ENCODE measurements at places on chromosomes 13 and 19.

- DNase-seq = peak; percentile 36
Measured at GRCh38 chr13:80083853-80084676, 256.9 kb downstream of the SPRY2 start.

GRCh38 chr13:70714993-70715392 is 606.7 kb upstream of the KLHL1 start:
- no peak for DNase-seq

DNA sequence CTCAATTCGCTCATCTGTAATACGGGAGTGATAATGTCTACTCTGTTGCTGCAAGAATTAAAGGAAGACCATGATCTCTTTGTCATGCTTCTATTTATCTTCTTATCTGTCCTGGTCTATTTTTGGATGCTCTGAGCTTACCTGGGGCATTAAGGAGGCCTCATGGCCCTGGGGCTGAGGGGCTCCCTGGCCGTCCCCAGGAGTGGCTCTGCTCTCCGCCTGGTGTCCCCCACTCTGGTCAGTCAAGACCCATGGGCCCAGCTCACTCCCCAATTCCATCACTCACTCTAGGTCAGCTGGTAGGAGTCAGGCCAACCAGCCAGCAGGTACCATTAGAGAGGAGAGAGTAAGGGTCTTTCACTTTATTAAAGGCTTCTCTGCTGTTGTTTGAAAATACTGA is 1.1 kb upstream of the CHST8 start:
- no peak for DNase-seq

GRCh38 chr13:37129866-37130265 is 24.4 kb upstream of the CSNK1A1L start:
- DNase-seq = peak; percentile 16

DNA sequence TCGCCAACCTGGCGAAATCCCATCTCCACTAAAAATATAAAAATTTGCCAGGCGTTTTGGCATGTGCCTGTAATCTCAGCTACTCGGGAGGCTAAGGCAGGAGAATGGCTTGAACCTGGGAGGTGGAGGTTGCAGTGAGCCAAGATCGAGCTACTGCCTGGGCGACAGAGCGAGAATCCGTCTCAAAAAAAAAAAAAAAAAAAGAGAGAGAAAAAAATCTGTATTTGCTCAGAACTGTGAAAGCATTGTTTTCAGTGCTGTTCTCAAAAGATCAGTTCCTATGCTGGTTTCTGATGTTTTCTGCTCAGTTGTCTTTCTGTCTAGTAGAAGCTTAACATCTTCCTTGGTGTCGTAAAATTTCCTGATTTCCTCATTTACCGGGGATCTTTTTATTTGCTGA is 2.5 kb downstream of the SF3A2 start:
- DNase-seq = no peak

DNA sequence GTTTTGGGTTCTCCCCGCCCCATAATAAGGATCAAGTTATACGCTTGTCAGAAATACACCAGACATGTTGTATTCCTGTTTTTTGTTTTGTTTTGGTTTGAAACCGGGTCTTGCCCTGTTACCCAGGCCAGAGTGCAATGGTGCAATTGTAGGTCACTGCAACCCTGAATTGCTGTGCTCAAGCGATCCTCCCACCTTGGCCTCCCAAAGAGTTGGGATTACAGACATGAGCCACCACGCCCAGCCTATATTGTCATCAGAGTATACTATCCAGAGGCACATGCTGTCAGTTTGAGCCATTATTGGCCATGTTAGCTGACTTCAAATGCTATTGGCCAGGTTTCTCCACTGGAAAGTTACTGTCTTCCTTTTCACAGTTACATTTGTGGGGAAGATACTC is 9.8 kb downstream of the SAFB start:
- DNase-seq = no peak

GRCh38 chr13:90633849-90634248 is 713.6 kb upstream of the MIR17HG start:
- no peak for DNase-seq

DNA sequence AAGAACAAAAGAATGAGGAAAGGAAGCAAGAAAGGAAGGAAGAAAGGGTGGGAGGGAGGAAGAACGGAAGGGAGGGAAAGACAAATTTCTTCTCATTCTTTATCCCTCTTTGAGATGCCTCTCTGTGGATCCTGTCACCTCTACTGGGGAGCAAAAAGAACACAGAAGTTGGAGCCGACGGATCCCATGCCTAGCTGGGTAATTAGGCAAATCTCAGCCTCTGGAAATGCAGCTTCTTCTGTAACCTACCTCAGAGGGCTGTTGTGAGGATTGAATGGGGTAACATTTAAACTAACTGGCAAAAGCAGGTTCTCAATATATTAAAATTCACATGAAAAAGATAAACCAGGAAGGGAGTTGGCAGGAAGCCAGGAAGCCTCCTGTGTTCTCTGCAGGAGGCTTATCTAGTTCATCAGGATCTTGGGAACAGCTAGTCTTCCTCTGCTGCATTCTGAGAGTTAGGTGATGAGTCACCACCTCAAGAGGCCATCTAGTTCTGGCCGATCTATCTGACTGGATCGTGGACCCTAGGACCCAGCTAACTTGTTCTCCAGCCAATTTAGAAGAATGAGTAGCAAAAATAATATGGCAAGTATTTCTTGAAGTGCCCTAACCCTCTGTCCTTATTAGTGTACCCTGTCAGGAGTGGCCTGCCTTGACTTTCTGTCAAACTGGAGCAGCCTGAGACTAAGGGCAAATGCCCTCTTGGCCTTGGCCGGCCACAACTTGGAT is 15.2 kb upstream of the CPB2 start:
- no peak for DNase-seq

DNA sequence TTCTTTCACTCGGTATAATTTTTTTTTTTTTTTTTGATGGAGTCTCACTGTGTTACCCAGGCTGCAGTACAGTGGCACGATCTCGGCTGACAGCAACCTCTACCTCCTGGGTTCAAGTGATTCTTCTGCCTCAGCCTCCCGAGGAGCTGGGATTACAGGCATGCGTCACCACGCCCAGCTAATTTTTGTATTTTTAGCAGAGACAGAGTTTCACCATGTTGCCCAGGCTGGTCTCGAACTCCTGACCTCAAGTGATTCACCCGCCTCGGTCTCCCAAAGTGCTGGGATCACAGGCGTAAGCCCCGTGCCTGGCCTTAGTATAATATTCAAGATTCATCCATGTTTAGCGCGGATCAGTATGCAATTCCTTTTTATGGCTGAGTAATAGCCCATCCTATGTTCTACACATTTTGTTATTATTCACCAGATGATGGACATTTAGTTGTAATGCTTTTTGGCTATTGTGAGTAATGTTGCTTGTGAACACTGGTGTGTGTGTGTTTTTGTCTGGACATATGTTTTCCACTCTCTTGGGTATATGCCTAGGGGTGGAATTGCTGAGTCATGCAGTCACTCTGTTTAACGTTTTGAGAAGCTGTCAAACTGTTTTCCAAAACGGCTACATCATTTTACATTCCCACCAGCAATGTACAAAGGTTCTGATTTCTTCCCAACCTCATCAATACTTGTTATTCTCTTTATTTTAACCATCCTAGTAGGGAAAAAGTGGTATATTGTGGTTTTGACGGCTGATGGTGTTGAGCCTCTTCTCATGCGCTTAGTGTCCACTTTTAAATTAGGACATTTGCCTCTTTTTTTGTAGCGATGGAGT is 22.9 kb downstream of the PLEKHF1 start:
- no peak for DNase-seq

DNA sequence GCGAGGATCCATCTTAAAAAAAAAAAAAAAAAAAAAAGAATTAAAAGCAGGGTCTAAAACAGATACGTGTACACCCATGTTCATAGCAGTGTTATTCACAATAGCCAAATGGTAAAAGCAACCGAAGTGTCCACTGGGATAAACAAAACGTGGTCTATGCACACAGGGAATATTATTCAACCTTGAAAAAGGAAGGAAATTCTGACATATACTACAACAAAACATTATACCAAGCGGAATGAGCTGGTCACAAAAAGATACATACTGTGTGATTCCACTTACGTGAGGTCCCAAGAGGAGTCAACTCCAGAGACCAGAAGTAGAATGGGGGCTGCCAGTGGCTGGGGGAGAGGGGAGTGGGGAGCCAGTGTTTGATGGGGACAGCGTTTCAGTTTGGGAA is 14.7 kb upstream of the ADPRHL1 start:
- DNase-seq = no peak

DNA sequence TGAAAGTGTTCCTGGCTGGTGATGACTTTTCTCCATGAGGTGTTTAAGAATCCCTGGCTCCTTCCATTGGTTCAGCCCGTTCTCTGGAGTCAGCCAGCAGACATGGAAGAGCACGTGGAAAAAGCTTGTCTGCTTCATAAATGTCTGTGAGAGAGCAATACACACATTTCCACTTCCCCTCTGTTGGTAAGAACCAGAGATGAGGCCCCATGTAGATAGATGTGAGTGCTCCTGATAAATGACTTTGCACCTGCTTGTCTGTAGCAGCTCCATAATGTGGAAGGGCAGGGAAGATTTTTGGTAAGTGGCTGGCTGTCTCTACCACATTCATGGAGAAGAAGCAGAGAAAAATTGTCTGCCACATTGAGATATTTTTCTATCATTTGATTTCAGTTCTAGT is 325.8 kb downstream of the LMO7 start:
- no peak for DNase-seq

- DNase-seq = no peak
Measured at GRCh38 chr13:21767032-21767431, 96.2 kb downstream of the FGF9 start.

DNA sequence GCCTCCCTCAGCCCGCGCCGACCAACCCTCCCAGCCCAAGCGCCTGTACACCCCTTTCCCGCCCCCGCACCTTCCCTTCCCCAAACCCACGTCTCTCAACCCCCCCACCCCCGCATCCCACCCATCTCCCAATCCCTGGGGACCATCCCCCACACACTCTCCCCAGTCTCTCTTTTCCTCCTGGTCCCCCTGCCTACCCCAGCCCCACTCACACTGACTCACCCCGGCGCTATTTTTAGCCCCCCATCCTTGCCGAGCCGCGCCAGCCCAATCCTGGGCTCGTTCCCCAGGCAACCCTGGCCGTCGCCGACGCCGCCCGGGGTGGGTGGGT is 11.7 kb downstream of the CIC start:
- DNase-seq = no peak

- no peak for DNase-seq
Measured at GRCh38 chr13:81326913-81327312, 986.0 kb upstream of the SPRY2 start.

DNA sequence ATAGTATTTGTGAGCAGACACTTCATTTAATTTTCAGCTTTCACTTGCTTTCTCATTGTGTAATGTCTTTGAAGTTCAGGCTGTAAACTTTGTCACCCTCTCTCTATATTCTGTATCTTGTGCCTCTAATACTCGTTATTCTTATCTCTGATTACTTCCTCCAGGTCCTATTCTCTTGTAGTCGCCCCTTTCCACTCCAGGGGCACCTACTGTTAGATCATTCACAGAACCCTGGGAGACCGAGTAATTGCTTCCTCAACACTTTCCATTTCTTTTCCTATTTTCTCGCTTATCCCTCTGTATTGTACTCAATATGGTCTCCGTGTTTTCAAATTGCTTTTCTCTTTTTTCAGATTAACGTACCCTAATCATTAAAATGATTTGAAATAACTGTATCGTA is 93.9 kb upstream of the TDRD3 start:
- no peak for DNase-seq

DNA sequence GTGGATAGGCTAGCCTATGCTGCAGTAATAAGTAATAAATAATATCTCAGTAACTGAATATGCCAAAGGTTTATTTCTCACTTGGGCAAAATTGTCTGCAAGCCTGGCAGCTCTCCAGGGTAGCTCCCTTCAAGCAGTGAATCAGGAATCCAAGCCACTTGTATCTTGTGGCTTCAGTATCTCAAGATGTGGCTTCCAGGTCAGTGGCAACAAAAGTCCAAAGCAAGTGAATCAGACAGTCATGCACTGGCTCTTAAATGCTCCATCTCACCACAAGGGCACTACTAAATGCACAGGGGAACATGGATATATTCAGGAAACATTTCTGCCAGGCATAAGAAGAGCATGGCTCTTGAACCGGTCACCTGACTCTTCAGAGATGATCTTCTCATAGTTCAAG is 126.3 kb downstream of the KCTD12 start:
- no peak for DNase-seq

GRCh38 chr13:86476656-86477055 is 677.4 kb upstream of the SLITRK6 start:
- no peak for DNase-seq

- no peak for DNase-seq
Measured at GRCh38 chr19:17385878-17386611, 8.0 kb downstream of the CCDC194 start.

DNA sequence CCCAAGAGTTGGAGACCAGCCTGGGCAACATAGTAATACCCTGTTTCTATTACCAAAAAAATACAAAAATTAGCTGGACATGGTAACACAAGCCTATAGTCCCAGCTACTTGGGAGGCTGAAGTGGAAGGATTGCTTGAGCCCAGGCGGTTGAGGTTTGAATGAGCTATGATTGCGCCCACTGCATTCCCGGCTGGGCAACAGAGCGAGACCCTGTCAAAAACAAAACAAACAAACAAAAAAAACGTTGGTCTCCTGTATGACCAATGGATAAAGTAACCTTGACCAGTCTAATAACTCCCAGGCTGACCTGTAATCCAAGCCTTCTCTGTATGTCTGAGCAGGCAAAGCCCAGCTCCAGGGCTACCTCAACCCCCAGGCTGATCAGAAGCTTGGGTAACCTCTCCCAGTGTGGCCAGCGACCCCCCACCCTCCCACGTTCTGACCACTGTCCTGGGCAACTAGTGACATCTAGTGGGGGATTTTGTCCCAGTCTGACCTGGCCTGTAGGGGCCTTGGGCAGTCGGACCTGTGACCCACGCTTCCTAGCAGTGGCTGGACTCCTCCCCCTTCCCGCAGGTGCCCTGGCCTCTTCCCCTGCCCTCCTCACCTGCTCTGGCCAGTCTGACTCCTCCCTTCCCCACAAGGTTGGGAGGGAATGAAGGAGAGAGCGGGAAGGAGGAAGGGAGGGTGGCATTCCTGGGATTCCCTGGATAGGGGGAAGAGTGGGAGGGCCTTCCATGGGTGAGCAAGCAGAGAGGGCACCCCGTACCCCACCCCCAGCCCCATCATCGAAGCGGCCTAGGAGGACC is 1.0 kb upstream of the BCAM start:
- DNase-seq = no peak

DNA sequence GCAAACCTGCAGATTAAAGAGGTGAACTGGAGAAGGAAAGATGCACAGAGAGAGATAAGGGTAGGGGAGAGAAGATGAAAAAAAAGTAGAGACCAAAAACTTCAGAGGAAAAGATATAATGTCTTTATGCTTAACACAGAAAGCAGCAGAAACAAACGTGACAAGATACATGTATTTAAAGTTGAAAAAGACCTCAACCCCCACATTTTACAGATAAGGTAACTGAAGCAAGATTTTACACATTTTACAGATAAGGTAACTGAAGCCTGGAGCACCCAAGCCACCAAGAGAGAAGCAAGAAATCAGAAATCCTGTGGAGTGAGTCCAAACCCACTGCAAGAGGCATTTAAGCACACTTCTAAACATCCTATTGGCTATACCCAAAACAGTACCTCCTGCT is 185.3 kb downstream of the TBC1D4 start:
- DNase-seq = no peak

DNA sequence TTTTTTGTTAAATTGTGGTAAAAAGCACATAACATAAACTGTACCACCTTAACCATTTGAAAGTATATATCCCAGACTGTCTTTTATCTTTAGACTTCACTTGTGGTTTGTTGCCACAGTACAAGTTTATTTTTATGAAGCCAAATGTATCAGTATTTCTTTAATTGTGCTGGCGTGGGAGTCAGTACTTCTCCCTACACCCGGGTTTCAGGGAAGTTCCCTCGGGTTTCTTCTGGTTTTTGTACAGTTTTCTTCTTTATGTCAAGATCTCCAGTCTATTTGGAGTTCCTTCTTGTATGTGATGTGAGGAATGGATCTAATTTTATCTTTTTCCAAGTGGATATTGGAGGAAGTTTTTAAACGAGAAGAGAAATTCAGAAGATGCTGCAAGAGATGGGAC is 20.5 kb downstream of the CCDC8 start:
- no peak for DNase-seq
